Sigmoid colon (tissue), 7 donors: ENCODE measurements at places on chromosomes 12 and 14.

DNA sequence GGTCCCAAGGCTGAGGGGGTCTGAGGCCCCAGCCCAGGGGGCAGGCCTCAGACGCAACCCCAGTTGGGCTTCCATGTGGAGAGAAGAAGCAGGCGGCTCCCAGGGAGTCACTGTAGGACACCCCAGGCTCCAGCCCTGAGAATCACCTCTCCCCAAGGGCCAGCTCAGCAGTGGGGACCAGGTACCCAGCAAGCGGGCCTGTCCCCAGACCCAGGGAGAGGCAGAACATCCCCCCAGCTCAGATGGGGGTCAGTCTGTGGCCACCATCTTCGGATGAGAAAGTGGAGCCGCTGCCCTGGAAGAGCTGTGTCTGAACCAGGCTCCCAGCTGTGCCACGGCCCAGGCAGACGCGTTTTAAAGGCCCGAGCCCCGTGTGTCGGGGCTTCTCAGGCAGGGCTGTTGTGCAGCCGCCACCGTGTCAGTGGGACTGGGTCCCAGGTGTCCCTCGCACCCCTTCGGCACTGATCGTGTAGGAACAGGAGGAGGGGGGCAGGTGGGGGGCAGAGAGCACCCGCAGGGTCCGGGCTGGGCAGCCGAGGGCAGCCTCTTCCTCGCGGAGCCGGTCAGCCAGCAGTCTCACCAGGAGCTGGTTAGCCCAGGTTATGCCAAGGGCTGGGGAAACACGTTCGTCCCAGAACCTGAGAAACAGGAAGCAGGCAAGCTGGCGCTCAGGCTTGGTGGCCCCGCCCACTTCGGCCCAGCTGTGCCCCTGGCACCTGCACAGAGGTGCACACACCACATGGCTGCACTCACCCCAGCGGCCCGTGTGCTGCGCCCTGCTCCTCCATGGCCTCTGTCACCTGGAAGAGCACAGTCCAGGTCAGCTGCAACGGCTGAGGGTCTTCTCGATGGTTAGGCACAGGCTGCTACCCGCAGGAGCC, 16.6 kb downstream of the XRCC3 start:
- no peak for DNase-seq

DNA sequence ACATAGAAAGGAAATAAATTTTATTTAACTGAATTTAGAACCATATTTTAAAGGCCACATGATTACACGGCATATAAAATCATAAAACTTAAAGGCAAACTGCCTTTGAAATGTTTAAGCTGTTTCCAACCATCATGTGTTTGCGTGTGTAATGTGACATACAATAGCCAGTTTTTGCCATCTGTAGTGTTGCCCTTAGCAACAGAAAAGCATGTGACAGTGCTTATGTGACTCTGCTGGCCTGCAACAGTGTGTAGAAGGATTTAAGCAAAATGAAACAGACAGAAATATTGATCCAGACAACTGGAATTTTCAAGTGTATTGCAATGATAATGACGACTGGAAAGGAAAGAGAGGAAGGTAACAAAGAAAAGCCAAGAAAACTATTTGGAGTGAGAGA, 49.5 kb downstream of the TSPAN19 start:
- DNase-seq, result no peak

DNA sequence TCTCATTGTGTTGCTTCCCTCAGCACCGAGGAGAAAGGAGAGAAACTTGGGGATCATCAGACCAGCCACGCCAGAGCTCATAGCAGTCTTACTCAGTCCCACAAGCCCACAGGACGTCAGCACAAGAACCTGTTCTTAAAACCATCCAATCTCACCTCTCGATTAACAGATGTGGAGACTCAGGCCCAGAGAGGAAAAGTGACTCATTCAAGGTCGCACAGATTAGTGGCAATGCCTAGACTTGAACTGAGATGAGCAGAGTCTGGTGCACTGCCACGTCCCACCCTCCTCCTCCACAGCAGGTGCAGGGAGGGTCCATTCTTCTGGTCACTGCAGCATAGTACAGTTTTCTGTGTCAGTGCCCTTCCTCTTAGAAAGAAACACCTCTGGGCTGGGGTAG, 154.9 kb upstream of the PZP start:
- DNase-seq, result no peak

DNA sequence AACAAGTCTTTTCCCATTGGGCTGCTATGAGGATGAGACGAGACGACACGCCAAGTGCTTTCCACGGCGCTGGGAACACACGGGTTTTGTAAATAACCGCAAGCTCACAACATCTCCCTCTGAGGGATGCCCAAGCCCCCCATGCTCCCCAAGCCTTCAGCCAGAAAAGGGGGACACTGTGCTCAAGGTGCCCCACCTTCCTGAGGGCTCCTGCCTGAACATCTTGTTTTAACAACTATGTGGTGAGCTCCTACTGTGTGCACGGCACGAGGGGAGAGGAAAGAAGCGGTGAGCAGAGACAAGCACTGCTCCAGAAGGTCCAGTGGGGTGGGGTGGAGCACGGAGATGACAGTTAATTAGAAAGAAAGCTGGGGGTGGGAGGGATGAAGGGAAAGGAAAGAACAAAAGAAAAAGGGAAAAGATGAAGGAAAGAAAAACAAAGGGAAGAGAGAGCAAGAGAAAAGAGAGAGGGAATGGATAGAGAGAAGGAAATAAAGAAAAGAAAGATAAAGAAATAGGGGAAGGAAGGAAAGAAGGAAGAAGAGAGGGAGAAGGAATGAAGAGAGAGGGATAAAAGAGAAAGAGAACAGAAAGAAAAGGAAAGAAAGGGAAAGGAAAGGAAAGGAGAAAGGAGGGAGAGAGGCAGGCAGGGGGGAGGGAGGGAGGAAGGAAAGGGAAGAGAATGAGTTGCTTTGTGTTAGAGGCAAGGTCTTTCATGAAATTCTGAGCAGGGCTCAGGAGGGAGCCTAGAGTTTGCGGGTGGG, 56.8 kb downstream of the SLC15A4 start:
- peak; percentile 47 for DNase-seq

DNA sequence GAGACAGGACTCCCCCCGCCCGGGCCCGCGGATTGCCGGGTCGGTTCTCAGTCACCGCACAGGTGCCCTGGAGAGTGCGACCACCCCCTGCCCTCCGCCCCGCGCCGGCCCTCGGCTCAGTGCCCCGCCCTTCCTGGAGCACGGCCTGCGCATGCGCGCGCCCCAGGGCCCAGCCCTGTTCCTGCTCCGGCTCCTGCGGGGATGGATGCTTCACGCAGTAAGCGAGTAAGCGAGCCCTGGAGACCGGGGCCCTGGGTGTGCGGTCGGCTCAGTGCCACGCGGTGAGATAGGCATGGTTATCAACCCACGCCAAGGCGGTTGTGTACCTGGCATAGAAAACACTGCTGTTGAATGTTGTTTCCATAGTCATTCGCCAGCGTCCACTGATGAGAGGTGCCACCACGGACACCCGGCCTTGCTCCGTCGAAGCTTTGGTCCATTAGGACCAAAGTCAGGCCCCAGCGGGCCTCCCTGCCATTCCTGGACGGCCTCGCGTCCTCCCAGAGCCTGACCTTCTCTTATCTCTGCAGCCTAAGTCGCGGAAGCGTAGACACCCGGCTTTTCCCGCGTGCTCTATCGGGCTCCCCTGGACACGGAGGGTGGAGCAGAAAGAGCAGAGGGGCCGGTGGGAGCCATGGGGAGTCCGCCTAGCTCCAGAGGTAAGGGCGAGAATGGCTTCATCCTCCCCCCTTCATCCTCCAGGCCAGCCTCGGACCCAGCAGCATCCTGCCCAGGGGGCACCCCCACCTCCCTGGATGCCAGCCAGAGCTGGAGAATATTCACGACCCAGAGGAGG, 90.6 kb downstream of the PAPOLA start:
- DNase-seq, result peak; percentile 59

GRCh38 chr12:108672054-108672453, 38.4 kb upstream of the SELPLG start:
- DNase-seq, result no peak

- DNase-seq, result no peak
These were observed 667.2 kb downstream of the DIO2 start for GRCh38 chr14:79543967-79544697.

GRCh38 chr12:131903270-131904255, 9.1 kb downstream of the ULK1 start:
- peak; percentile 60 for DNase-seq
